Effector memory CD4-positive, alpha-beta T cell (primary cell): ENCODE measurements at places on chromosomes 7 and 10.

- DNase-seq = no peak
Observed at GRCh38 chr10:48658243-48658974, 26.3 kb upstream of the WDFY4 start.

GRCh38 chr10:19944911-19945663 lies 128.9 kb downstream of the PLXDC2 start:
- no peak for DNase-seq

GRCh38 chr10:96339956-96340904 lies 18.6 kb downstream of the OPALIN start:
- DNase-seq = no peak

- no peak for DNase-seq
Observed at GRCh38 chr7:151460474-151460855, 20.5 kb upstream of the CRYGN start.

DNA sequence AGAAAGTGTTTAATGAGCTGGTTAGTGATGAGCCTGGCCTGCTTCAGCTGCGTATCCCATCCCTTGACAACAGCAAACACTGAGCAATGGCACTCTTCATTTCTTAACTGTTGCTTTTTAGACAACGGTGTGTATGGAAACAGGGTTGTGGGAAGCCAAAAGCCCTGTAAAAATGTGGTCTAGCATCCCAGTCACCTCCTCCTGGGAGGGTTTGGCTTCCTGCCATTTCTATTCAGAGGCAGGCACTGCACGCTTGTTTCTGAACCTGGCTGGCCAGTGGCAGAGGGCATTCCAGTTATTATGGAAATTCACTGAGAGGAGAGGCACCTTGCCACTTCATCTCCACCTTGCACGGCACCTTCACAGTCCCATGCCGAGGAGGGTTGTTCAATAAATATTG lies 123.0 kb upstream of the ADARB2 start:
- no peak for DNase-seq

DNA sequence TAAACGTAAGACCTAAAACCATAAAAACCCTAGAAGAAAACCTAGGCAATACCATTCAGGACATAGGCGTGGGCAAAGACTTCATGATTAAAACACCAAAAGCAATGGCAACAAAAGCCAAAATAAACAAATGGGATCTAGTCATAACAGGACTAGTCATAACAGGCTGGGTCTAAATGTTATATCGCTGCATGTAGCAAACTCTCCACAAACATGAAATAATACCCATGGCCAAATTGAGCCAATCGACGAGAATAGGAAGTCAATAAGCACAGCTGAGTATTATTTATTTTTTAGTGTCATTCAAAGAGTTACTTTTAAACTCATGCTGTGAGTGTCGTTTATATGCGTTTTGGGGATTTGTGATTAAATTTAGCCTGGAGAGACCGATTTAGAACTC lies 225.1 kb downstream of the TFEC start:
- no peak for DNase-seq

DNA sequence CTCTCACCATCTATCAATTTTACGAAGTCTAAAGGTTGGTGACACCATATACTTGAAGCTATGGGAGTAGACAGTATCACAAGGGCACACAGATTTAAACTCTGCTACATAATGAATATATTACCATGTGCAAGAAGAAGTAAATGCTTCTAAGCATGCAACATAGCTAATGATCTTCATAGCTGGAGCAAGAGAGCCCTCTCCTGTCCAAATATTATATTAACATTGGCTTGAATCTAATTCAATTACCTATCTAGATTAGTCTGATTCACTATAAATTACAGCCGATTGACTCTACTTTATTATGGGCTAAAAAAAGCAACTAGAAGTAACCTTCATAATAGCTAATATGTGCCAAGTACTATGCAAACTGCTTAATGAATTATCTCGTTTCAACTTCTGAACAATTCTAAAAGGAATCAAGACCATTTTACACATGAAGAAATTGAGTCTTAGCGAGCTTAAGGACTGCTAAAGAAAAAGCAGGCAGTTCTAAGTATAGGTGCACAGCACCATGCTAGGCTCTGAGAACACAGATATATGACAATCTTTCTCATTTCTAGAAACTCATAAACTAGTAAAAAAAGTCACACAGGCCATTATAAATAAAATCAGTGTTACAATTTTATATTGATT lies 21.9 kb downstream of the FRA10AC1 start:
- no peak for DNase-seq

DNA sequence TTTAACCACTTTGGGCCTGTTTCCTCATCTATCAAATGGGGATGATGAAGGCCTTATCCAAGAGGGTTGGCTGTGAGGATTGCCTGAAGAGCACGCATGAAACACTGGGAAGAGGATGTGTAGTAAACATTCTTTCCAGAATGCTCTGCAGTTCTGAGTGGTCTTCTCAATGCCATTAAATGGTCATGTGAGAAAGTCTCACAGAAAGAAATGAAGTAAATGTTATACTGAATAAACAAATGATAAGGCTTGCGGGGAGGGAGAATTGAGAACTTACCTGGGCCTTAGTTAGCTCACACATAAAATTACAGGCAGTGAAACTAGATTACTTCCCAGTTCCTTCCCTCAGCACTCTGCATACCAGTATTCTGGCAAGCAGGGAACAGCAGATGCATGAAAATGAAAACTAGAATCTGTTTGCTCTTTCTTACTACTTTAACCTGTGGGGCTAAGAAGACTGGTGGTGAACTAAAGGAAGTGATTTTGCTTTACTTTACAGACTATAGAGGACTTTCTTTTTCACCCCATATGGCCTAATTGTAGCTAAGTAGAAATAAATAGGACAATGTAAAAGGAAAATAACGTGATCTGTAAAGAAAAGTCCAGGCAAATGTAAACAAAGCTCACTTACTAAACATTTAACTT lies 135.3 kb upstream of the CCDC6 start:
- no peak for DNase-seq

- DNase-seq = no peak
Observed at GRCh38 chr7:33996899-33997298, 91.6 kb downstream of the BMPER start.

DNA sequence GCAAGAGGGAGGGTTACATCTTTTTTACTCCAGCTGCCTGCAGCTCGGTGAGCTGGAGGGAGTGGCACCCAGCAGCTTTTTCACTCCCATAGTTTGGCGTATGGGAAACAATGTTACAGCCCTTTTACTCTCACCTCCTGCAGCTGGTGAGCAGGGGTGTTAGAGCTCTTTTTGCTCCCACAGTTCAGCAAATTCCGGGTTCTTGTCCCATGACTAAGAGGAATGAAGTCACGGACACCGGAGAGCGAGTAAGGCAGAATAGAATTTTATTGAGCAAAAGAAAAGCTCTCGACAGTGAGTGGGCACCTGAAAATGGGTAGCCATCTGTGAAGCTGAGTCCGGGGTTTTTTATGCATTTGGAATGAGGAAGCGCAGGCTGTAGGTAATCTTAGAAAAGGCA lies 446.6 kb downstream of the GFRA1 start:
- DNase-seq = no peak

DNA sequence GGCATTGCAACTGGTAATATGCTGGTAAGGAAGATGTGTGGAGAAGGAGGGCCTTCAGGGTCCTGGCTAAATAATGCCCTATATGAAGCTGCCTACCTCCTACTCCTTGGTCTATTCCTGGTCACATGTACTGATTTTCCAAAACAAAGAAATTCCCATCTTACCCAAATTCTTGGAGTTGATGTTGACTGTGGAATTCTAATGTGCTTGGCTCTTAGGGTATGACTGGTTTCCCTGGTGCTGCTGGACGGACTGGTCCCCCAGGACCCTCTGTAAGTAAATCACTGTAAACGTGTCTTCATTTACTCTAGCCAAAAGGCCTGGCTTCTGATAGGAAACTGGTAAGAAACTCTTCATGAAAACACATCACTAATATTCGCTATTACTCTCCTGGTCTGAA lies 27.0 kb downstream of the COL1A2 start:
- DNase-seq = no peak

DNA sequence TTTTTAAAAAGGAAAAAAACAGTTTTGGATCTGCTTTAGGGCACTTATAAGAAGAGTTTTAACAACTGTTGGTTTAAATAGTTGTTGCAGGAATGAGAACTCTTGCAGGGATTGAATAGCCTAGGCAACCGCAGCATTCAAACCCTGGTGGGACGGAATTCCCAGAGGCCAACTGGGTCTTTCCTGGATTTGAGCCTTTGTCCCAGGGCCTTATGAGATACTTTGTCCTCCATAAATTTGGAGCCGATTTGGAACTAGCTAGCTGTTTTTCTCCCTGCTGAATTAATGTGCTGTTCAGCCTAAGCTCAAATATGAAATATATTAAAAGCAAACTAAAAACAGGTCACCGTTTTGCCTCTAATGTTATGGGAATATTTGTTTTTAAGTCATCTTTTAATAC lies 109.6 kb downstream of the LRMDA start:
- no peak for DNase-seq

DNA sequence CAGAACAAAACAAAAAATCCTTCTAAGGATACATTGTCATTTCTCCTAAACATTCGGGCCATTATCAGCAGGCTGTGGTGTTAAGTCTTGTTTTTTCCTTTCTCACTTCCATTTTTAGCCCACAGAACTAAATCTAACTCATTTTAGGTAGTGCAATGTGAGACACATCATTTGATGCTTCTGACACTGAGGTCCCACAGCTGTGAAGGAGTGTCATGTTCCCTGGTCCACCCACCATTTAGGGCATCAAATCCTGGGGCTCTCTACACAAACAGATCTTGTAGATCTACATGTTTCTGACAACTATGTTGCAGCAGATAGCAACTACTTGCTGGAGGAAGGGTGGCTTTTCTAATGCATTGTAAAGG lies 232.5 kb upstream of the IGFBP3 start:
- no peak for DNase-seq

GRCh38 chr10:130631142-130632096 lies 495.2 kb downstream of the GLRX3 start:
- no peak for DNase-seq

DNA sequence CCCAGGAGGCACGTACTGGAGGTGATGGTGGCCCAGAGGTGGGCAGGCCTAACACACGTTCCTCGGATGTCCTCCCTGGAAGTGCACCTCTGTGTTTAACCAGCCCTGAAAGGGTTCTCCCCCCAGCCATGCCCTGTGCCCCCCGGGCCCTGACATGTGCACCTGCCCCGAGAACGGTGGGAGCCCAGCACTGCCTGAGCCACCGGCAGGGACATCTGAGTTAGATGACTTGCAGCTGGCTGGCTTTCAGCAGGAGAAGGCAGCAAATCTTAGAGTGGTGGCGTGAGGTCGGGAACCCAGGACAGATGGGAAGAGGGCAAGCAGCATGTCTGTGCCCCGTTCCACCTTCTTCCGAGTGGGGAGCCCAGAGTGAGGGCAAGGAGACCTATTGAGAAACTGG lies 291.8 kb downstream of the TCERG1L start:
- no peak for DNase-seq

GRCh38 chr10:5310914-5311313 lies 53.9 kb upstream of the UCN3 start:
- DNase-seq = no peak

- no peak for DNase-seq
Observed at GRCh38 chr10:104907521-104907920, 266.4 kb downstream of the SORCS3 start.

- DNase-seq = no peak
Observed at GRCh38 chr7:130092598-130092997, 22.3 kb downstream of the KLHDC10 start.

DNA sequence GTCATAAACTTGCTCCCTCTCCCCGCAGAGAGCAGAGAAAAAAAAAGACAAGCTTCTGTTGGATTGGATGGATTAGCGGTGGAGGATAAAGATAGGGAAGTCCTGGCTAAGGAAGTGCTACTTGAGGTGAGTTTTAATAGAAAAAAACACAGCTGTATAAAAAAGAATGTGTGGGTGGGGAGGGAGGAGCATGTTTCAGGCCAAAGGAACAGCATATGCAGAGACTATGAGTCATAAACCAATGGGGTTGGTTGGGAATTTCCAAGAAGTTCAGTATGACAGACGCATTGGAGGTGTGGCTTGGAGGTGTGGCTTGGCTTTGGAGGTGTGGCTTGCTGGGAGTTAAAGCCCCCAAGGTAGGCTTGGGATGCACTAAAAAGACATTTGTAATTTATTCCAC lies 103.0 kb upstream of the LSM8 start:
- DNase-seq = no peak

- no peak for DNase-seq
Observed at GRCh38 chr7:120216947-120217346, 56.0 kb upstream of the KCND2 start.

GRCh38 chr10:23192712-23193434 lies 761 bp downstream of the PTF1A start:
- DNase-seq = no peak

- DNase-seq = no peak
Observed at GRCh38 chr10:51926337-51926736, 226.9 kb upstream of the CSTF2T start.

GRCh38 chr7:35604595-35604994 lies 90.3 kb downstream of the HERPUD2 start:
- DNase-seq = no peak

DNA sequence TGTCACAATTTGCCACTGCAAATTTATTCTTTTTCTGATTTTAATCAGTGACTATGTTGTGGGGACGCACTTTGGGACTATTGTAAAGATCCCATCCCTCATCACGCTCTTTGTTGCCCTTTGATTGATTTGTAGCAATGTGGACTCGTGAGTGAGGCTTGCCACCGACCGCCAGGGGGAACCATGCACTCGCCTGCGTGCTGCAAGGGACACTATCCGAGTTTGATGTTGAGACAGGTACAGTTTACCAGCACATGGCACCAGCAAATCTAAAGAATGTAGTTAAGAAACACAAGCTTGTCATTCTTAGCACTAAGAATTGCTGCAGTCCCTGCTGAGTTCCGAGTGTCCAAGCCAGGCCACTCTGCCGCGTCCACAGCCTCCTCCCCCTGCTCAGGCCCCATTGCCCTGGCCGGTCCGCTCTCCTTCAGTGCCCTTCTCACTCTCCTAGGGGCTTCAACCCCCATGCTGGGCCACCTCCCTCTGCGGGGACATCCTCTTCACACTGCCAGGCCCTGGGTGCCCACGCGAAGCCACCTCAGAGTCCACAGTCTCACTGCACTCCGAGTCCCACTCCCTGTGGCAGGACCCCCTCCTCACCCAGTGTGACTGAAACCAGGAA lies 2.0 kb upstream of the SFTPA2 start:
- DNase-seq = peak; percentile 14

- no peak for DNase-seq
Observed at GRCh38 chr10:29534590-29534989, 100.2 kb downstream of the SVIL start.
